T-helper 9 cell (primary cell): ENCODE measurements at places on chromosomes 7 and 10.

GRCh38 chr7:128835790-128836641 is 5.8 kb downstream of the FLNC start:
- no peak for DNase-seq

DNA sequence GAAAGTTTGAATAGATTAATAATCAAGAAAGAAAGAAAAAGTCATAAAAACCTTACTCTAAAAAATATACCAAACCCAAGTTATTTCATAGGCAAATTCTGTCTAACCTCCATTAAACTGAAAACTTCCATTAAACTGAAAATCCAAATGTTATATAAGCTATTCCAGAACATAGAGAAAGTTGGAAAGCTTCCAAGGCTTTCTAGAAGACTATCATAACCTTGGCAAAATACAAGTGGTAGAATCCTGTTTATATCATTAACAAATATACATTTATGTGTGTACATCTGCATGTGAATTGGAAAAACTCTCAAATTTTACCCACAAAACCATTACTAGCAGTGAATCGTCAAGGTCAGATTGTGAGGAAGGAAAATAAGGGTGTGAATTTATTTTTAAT is 23.9 kb downstream of the TEX36 start:
- no peak for DNase-seq

DNA sequence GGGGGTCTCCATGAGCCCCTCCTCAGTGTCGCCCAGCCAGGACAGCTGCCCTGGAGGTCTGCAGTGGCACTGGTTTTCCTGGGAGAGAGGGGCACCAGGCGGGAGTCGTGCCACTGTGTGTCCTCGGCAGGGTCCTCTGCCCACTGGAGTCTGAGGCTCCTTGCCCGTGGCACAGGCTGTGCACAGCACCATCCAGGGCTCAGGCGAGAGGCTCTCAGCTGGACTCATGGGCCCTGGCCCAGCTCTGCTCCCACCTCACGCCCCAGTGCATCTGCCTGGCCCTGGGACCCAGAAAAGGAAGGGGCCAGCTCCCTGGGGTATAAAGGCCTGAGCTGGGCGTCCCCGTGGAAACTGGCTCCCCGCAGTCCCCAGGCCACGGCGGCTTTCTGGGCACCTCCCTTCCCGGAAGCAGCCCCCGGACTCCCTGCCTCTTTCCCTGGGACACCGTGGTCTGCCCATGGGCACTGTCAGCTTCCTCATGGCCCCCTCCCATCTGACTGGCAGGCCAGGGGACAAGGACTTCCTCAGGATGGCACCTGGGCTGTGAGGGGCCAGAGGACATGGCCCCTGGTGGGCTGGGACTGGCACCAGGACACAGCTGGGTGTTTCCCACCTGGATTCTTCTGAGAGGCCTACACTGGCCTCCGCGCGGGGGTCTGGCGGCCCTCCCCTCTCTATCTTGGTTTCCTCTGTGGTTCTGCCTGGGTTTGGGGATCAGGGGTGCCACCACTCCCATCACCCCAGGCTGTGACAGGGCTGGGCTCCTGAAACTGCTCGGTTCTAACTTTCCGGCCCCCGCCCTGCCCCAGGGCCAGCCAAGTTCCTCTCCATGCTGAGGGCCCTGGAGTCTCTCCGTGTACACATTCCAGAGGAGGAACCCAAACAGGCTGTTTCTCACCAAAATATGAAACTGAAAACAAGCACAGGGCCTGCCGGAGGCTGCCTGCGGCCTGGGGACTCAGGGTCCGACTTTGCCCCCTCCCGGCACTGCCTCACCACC is 5.5 kb downstream of the FOXL3 start:
- DNase-seq: no peak

DNA sequence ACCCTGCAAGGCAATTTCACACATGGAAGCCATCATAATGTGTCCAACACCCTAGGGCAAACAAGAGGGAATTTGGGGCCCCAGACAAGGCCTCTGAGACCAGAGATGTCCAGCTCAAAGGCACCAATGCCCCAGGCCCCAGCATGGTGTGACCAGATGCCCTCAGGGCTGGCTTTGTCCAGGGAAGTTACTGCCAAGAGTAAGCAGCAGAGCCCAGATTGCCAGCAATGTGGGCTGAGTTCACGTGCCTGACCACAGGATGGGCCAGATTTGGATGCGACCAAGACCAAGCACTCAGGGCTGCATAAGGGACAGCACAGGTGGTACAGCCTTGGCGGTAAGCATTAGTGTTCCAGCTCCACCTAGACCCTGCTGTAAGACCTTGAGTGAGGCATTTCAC is 12.7 kb downstream of the MYOF start:
- DNase-seq: no peak

DNA sequence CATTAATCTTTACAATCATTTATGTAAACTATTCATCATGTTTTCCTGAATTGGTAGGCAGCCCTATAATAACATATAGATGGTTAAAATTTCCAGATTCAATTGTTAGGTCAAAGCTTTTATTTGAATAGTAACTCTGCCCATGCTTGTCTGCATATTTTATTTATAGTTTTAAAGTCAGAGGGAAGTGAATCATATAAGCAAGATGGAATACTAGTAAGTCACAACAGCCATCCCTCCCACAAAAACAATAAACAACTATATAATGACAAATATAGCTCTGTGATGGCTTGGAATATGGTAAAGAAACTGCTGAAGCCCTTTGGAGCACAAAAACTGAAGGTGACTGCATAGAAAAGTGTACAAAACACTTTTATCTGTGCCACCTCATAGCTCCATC is 156.3 kb upstream of the TMEM106B start:
- DNase-seq: no peak

DNA sequence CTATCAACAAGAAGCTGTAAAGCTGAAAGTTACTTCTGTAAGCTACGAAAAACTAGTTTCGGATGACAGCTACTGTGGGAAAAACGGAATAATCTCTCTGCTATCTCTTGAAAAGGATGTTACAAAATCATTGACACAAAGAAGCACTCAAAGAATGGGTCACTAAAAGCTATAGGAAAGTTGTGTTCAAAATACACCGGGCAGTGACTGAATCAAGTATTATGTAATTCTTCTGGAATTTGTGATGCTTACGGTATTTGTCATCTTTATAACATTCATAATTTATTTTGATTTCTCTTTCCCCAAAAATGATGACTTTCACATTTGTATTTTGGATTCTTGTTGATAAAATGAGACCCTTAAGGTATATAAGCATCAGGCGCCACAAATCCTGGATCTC is 112.1 kb upstream of the KLF6 start:
- no peak for DNase-seq

DNA sequence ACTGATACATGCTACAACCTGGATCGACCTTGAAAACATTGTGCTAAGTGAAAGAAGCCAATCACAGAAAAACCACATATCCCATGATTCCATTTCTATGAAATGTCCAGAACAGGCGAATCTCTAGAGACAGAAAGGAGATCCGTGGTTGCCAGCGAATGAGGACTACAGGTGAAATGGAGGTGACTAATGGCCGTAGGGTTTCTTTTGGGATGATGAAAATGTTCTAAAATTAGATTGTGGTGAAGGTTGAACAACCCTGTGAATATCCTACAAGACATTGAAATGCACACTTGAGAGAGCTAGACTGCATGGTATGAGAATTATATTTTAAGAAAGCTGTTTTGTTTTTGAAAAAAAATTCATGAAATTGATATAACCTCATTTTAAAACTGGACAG is 188.5 kb upstream of the PLXNA4 start:
- DNase-seq: no peak

GRCh38 chr10:123502983-123503382 is 163.2 kb upstream of the GPR26 start:
- DNase-seq: no peak

GRCh38 chr7:155602156-155602555 is 42.3 kb upstream of the RBM33 start:
- DNase-seq: no peak

DNA sequence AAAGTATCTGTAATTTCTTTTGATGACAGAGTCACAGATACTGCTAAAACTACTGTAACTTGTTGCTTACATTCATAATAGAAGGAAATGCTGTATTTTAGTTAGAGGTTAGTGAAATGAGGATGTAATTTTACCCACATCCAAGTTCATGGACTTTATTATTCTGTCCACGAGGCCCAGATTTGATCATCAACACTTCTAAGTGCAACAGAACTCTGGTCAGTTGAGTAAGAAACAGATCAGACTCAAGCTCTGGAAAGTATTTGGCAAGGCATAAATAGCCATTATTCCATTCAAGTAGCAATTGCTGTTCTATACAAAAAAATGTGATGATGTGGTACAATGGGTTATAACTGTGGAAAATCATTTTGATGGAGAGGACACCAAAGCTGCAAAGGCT is 22.3 kb downstream of the ACADSB start:
- DNase-seq: no peak

GRCh38 chr7:142535123-142535779 is 214.0 kb upstream of the PRSS1 start:
- DNase-seq: peak; percentile 52

- no peak for DNase-seq
Measured at GRCh38 chr7:112360681-112361080, 89.6 kb upstream of the IFRD1 start.

DNA sequence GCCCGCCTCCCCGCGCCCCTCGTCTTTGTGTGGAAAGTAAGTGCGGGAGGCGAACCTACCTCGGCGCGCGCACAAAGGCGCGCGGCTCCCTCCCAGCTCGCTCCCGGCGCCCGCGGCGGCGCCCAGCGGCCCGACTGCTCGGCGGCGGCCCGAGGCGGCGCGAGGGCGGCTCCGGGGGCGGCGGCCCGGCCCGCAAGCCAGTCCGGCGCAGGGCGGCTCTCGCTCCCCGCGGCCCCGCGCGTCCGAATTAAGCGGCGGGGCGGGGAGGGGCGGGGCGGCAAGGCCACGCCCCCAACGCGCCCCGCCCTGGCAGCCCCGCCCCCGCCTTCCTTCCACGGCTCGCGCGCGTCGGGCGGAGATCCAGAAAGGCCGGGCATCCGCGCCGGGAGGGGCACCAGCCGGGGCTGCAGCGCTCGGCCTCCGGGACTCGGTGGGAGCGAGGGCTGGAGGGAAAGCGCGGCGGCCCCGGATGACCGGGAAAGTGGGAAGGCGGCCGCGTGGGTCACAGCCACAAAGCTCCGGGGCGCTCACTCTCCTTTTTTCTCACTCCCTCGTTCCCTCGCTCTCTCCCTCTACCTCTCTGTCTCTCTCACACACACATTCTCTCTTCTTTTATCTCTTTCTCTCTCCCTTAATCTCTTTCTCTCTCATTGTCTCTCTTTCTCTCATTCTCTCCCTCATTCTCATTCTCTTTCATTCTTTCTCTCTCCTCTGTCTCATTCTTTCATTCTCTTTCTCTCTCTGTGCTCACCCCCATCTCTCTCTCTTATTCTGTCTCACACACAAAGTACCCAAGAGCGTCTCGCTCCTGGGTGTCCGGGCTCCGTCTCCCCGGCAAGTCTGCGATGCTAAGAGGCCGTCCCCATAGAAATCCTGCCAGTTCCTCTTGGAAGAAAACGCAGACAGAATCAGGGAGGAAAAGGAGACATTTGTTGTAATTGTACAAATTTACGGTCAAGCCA is 170.2 kb downstream of the FAM107B start:
- DNase-seq: peak; percentile 74

DNA sequence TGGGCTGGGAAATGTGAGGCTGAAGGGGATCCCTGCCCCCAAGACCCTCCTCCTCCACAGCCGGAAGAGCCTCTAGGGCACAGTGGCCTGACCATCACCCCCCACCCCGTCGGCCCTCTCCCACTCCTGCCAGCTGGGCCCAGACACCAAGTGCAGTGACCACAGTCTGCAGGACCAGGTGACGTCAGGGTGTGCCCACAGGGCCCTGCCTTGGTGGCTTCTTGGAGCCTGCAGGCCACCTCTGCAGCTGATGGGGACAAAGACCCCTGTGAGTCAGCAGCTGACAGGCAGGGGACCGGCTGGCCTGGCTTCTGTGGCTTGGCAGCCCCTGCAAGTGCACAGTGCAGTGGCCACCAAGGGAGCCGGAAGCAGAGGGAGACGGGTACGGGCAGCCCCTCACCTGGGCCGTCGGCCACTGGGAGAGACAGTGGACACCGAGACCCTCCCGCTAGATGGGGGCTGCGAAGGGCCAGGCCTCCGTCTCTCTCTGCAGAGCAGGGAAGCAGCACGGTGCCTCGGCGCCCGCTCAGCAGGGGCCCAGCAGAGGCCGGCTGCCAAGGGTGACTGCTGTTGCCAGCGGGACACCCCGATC is 274.6 kb downstream of the ELFN1 start:
- no peak for DNase-seq

DNA sequence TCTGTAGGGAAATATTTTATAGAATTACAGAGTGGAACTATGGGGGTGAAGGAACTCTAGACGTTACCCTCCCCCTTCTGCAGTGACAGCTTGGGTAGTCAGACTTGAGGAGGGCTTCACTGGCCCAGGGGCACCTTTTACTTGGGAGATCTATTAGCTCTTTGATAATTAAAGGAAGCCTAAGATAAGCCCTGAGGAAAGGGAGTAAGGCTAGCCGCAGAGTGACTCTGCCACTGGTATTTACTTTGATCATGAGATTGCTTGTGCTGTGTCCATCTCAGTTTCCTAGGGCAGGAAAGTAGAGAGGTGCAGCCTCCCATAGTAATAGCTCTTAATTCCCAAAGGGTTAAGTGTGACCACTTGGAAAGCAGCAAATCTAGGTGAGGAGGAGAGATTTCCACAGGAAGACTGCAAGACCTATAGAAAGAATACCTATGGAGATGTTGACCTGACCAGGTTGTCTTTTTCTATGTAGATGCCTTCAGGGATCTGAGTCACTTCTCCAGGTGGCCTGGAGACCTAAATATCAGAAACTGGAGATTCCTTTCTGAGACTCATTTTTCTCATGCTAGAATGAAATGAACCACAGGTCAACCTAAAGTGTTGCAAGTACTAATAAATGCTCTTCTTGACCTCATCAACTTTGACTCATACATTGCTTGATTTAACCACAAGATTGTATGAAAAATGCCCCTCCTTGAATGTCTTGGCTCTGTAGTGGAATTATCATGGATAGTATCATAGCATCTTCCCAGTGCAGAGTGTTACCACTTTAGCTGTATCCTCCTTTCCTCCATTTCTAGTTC is 447.3 kb upstream of the GHITM start:
- DNase-seq: no peak

DNA sequence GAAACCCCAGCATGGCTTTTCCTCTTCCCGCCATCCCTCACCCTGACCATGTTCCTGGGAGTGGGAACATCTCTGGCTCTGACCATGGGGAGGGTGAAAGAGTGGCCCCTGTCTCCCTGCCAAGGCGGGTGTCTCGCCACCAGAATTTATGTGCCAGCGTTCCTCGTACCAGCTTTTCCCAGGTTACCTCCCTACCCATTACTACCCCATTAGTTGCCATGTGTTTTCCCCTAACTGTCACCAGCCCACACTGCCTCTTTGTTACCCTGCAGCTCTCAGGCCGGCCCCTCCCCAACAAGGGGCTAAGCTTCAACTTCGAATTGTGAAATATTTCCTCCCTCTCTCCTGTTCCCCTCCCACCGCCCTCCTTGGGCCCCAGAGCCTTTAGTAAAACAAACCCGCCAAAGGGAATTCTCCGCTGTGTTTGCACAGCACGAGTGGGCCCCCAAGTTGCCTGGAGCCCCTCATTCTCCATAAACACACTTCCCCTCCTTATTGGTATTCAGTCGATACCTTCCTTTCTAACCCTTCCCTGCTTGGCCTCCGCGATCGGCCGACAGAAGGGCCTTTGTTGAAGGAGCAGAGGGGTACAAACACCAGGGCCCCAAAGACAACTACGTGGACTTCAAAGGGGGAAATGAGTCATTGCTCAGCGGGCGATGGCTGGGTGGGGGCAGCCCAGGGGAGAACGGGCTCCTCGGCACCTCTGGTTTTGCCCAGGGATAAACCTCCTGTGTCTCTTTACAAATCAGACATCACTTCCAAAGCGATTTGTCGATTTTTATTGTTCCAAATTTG is 45.5 kb downstream of the SLIT1 start:
- DNase-seq: no peak

- no peak for DNase-seq
Measured at GRCh38 chr7:129315960-129316359, 91.1 kb downstream of the AHCYL2 start.
